ENCODE measurements at places on chromosomes 6 and 20.

DNA sequence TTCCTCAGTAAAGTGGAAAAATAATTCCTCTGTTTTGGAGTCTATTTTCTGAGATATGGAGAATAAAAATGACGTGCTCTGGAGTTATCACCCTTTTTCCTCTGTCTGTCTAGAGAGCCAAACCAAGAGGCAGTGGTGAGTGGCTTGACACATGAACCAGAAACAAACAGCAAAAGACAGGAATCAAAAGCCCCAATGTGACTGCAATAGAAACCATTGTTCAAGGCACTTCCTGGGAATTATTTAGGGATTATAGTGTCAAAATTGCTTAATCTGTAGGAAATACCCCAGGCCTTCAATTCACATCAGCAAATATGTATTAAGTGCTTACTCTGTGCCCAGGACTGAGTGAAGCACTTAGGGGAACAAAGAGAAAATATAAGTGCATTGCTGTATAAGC is 560.4 kb upstream of the JAG1 start:
- DNase-seq, result no peak

GRCh38 chr6:161360520-161360919 is 86.7 kb upstream of the AGPAT4 start:
- no peak for DNase-seq

- peak; percentile 81 for DNase-seq
Observed at GRCh38 chr6:46983007-46983411, 59.1 kb downstream of the ADGRF1 start.

- DNase-seq, result peak; percentile 53
Observed at GRCh38 chr6:85580878-85581267, 12.8 kb downstream of the SNX14 start.

DNA sequence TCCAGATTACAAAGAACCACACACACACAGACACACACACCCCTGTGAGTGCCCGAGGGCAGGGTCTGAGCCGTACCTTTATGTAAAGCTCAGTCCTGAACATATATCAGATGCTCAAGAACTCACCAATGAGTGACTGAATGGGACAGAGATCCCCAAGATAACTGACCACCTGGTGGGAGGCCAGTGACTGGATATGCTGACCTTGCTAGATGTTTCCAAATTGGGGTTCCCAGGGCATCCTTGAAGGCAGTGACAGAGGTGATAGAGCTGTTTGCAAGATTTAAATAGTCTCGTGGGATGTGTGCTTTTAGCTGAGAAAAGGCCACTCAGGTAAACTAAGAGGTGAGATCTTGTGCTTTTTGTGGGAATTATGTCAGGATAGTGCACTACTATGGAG is 39.3 kb downstream of the KCNK17 start:
- DNase-seq, result no peak

DNA sequence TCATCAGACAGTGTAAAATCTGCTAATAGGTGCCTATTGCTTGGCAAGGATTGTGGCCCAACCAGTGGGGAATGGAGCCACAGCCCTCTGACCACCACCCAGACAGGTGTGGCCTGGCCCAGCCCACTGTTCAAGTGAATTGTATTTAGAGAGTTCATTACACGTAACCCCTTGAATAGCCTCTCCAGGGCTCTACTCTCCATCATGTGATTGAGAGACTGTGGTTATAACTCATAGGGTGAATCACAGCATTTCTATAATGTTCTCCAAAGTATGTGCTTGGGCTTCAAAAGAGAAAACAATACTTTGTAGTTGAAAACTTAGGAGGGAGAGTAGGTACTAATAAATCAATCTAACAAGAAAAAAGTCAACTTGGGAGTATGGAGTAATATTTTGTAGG is 38.4 kb downstream of the ALDH8A1 start:
- peak; percentile 93 for DNase-seq

- no peak for DNase-seq
Observed at GRCh38 chr6:73177221-73177944, 47.9 kb downstream of the KHDC1L start.

- DNase-seq, result no peak
Observed at GRCh38 chr6:12001004-12001705, 11.0 kb upstream of the HIVEP1 start.

- peak; percentile 34 for DNase-seq
Observed at GRCh38 chr6:129567374-129567773, 142.6 kb downstream of the ARHGAP18 start.

- DNase-seq, result no peak
Observed at GRCh38 chr20:42359617-42360016, 741.4 kb upstream of the CHD6 start.

DNA sequence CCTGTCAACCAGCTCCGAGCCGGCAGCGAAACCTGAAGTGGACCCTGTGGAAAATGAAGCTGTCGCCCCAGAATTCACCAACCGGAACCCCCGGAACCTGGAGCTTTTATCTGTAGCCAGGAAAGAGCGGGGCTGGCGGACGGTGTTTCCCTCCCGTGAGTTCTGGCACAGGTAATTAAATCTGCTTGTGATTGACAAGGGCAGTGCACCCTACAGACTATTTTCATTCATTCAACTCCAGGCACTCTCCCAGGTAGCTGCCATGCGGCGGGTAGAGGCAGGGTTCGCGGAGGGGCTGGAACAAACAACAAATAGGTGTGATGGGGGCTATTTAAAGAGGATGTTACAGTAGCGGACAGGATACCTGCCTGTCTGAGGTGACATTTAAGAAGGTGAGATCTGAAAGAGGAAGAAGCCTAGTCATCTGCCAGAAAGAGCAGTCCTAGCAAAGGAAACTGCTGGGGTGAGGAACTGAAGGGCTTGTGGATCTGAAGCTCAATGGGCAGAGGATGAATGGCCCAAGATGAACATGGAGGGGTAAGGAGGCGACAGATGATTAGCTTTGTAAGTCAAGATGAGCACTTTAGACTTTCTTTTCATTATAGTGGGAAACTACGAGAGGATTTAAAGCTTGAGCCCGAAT is 810 bp downstream of the MRPL18 start:
- DNase-seq, result no peak

GRCh38 chr6:33156561-33156960 is 35.7 kb downstream of the COL11A2 start:
- DNase-seq, result no peak

- no peak for DNase-seq
Observed at GRCh38 chr6:15102241-15102640, 143.6 kb upstream of the JARID2 start.

DNA sequence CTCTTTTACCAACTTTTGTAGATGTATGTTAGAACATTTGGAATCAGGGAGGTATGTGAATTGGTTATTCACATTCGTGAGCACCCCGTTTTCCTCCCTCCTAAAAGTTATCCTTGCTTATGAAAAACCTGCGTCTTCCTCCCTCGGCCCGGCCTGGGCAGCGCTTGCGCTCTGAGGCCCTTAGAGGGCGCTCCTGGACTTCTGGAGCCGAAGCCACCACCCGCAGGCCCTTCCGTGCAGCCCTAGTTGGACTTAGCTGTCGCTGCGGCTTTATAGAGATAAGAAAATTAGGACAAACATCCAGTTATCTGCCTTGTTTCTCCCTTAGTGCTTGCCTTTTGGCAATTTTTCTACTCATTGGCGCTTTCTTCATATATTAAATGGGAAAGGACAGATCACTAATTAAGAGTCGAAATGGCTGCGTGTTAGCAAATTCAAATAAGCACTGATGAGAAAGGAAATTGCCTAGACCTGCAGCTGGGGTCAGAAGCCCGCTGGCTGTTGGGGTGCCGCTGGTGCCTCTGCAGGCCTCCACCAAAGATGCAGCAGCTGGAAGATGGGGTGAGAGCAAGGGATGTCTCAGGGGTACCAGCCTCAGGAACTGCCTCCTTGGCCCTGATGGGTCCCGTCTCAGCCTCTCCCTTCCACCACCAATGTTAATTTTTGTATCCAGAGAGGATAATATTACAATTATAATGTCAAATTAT is 5.2 kb downstream of the FNDC1 start:
- DNase-seq, result peak; percentile 74

DNA sequence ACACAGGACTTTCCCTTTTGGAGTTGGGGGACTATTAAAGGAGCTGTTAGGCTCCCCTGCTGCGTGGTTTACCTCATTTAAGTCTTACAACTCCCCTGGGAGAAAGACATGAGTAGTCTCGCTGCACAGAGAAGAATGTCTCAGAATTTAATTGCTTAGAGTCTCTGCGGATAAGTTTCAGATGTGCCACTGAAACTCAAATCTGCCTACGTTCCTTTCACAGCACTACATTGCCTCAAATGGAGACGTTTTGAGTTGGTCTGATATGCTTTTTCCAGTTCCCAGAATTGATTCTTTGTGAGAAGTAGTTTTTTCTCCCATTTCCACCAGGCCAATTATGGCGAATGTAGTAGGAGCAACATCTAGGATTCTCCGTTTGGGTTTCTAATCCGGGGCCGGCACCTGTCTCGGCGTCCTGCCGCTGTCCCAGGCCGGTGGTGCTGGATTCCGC is 532 bp upstream of the SLC35F1 start:
- peak; percentile 36 for DNase-seq

- DNase-seq, result no peak
Observed at GRCh38 chr6:3603340-3604130, 146.7 kb upstream of the SLC22A23 start.

DNA sequence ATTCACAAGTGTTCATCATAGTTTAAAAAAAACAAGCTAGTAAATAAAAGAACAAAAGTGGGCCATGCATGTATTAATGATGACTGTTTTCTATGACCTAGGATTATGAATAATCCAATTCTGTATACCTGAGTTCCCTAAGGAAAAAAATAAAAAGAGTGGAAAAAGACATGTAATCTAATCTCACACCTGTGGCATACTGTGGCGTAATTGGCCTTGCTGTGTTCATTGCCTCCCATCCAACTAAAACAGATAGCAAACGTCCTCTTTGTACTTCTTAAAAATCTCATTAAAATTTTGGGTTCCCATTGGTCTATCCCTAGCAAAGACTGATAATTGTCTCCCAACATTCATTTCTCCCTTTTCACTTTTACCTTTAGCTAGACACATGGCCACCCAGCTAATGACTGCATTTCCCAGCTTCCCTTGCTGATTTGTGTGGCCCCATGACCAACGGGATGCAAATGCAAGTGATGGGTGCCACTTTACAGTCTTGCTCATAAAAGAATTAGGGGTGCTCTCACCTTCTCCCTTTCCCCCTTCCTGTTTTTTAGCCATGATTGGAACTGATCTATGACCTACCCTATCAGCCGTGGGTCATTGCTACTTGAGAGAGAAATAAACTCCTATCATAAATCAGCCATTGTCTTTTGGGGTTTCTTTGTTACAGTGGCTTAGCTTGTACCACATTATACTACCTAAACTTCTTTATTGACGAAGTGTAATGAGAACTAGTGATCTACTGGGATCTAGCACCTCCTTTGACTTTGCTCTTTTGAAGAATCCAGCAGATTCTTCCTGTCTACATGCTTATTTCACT is 32.0 kb upstream of the TBC1D22B start:
- no peak for DNase-seq

GRCh38 chr20:62549499-62550086 is 73.8 kb upstream of the GATA5 start:
- no peak for DNase-seq

DNA sequence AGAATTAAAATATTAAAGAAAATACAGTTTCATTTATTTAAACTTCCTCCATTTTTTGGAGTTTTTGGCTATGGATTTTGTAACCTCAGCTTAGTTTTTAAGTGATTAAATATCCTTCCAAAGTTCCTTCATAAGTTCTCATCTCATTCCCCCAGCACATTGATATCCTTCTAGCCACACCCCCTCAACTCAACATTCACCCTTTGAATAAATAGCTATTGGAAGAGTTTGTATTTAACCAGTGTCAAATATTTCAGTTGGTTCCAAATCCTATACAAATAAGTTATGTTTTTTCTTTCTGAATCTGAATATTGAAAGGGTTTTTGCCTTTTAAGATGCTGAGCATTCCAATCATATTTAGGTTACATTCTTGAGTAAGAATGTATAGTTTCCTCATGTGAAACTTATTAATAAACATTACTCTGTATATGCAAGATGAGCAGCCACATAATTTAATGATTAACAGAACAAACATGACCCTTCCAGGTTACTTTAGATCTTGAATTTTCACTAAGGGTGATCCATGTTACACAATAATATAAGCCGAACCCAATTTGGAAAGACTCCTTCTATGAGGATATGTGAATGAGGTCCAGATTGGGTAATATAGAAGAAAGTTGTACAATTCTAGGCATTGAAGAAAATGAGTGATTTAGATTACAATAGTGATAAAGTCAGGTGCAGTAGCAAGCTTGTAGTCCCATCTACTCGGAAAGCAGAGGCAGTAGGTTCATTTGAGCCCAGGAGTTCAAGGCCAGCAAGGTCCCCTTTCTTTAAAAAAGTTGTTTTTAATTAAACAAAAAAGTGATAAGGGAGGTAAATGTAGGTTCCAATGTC is 13.6 kb downstream of the GLYATL3 start:
- DNase-seq, result no peak

DNA sequence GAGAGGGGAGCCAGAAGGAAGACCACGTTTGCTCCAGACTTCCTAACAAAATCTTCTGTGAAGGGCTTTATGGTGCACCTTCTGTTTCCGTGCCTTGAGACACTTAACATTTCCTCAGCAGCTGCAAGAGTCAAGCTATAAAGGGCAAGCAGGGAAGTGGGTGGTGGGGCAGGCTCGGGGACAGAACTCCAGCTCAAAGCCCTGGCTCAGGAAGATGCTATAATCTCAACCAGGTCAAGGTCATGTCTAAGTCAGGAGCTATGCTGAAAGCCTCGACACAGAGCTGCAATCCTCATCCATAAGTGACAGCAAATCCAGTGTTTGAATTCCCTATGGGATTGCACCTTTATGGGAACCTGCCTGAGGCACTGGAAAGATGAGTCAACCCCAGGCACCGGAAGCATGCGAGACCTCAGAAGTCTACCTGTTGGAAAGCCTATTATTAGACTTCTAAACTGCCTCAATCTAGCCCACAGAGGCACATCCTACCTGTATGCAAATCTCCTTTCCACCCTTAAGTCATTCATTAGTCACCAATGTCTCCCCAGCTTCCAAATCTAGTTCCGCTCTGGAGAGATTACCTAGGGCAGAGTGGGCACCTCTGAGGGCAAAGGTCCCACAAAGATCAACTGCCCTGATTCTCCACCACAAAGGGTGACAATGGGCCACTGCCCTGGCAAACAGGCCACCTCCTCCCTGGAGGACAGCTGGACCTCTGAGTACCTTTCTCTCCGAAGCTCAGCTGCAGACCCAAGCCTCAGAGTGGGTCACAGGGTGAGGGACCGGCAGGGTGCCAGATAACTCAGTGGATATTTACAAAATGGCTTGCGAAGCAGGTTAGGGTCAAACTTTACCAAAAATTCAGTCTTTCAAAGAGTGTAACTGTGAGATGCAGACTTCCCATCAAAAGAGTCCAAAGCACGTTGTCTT is 287.0 kb downstream of the CDC5L start:
- no peak for DNase-seq

DNA sequence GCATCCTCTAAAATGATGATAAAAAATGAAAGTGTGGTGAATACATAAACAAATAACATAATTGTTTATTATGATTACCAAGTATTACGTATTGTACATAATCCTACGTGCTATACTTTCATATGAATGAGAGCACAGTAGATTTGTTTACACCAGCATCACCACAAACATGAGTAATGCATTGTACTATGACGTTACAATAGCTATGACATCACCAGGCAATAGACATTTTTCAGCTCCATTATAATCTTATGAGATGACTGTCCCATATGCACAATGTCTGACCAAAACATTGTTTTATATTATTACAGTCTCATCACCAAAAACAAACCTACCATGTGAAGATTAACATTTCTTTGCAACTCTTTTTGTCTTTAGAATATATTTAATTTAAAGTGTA is 225.7 kb upstream of the TENT5A start:
- DNase-seq, result peak; percentile 30

Measured in fibroblast of lung (primary cell).